Activated naive CD8-positive, alpha-beta T cell treated with anti-CD3 and anti-CD28 coated beads for 36 hours (primary cell): ENCODE measurements at places on chromosomes 3 and 15.

GRCh38 chr3:178671377-178671776, 135.1 kb downstream of the KCNMB2 start:
- no peak for DNase-seq

- DNase-seq = no peak
These were observed 18.6 kb downstream of the DYNC1LI1 start for GRCh38 chr3:32552013-32552412.

DNA sequence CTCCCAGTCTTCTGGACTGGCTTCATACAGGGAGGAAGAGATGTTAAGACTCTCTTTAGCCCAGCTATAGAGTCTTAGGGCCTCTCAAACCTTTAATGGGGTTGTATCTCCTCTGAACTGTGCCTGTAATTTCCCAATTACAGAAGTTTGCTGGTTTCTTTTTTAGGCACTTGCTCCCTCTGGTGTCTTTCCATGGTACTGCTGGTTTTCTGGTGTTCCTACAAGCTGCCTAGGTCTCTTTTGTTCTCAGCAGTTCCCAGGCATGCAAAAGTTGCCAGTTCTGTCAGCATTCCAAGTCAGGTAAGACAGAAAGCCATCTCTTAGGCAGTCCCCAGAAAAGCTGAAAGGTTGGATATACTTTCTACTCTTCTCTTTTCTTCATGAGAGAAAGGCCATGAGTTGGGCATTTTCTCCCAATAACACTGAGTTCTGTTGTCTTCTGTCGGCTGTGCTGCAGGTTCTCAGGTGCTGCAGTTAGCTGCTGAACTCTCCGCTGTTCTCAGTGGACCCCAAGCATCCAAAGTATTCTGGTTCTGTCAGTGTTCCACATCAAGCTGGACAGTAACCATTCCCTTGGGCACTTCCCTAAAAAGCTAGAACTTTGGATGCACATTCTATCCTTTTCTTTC, 54.4 kb upstream of the EHHADH start:
- peak; percentile 21 for DNase-seq

- DNase-seq = no peak
These were observed 391.5 kb upstream of the CCDC54 start for GRCh38 chr3:106985721-106986120.

- DNase-seq = no peak
These were observed 354.6 kb downstream of the CNTN6 start for GRCh38 chr3:1447452-1447851.

- DNase-seq = peak; percentile 69
These were observed 2.5 kb upstream of the PLCB2 start for GRCh38 chr15:40310001-40310959.

DNA sequence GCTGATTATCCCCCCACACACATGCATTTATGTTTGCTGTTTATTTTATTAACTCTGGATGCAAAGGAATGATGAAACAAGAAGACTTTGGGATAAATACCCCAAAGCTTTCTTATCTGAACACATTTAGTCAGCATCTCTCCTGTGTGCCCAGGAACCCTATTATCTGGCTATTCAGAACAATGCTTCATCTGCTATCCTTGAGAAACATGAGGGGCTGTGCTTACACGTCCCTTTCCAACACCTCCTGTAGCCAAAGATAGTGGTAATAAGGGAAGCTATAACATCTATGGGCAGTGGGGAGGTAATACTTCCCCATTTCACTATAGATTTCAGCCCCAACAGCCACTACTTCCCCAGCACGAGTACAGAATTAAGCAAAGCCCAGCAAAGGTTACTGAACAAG, 94.7 kb downstream of the SSR3 start:
- DNase-seq = no peak

- no peak for DNase-seq
These were observed 41.3 kb downstream of the MEIS2 start for GRCh38 chr15:37059086-37059485.
